Activated CD4-positive, alpha-beta T cell treated with anti-CD3 and anti-CD28 coated beads for 48 hours (primary cell): ENCODE measurements at places on chromosomes 5 and 9.
A peak's percentile ranks its signal among the peaks of the same experiment; 100 is the strongest.

DNA sequence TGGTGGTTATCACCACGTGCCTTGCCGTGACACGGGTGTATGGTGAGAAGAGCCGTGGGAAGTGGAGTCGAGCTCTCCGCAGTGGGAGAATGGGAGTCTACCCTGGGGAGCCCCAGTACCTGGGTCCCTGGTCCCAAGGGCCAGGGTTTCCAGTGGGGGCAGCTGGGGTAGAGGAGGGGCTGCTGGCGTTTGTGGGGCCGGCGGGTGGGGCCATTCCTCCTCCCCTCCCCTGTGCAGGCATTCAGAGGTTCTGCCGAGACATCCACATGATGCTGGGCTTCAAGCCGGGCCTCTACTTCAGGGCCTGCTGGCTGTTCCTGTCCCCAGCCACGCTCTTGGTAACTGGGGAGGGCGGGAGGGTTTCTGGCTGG lies 14.7 kb downstream of the SLC6A7 start:
- DNase-seq: no peak

- DNase-seq: no peak
These were observed 466.4 kb downstream of the DMRTA1 start for GRCh38 chr9:22913026-22913425.

- no peak for DNase-seq
These were observed 40.4 kb downstream of the LPAR1 start for GRCh38 chr9:110997847-110998246.

DNA sequence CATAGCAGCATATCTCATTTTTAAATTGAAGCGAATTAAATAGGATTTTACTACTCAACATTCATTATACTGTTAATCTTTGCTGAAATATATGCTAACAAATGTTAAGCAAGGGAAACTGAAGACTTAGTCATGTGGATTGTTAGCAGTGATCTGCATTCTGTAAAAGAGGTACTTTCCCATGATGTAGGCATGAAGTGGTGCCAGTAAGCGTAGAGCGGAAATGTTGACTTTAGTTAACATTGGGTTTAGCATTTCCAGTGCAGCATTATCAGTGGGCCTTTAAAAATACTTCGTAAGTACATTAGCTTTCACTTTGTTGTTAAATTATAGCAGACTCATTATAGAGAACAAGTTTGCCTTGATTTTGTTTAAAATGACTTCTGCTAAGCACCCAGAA lies 130.3 kb downstream of the CDC42SE2 start:
- peak; percentile 46 for DNase-seq

GRCh38 chr5:93395010-93395409 lies 186.0 kb downstream of the NR2F1-AS1 start:
- DNase-seq: no peak
